ENCODE measurements at places on chromosomes 2 and 18.

GRCh38 chr2:222671259-222672067, at the start of gene MOGAT1:
Gene MOGAT1, plus strand, starts transcription at chr2:222671658. Its CDS starts 128 bp downstream, at chr2:222671786.
- DNase-seq: peak; percentile 16

DNA sequence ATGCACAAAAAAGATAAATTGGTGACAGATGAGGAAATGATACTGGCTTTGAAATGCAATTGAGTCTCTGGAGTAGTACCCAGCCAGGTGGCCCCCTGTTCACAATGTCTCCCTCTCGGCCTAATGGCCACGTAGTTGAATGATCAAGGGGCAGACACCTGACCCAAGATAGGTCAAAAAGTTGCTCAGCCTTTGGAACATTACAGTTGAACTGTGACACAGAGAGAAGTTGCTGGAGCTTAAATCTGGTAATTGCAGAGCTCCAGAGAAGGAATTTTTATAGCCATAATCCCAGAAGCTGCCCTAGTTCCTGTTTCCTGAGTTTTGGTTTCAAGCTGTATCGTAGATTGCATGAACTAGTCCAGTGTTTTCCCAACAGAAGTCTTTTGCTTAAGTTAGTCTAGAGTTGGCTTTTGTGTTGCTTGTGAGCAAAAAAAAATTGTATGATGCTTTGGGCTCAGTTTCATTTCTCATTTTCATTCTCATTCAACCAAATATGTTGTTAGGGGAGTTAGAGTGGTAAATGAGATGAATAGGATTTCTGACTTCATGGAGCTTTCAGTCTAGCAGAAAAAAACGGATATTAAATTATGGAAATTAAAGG, 117.9 kb downstream of the CSRNP3 start:
- no peak for DNase-seq

DNA sequence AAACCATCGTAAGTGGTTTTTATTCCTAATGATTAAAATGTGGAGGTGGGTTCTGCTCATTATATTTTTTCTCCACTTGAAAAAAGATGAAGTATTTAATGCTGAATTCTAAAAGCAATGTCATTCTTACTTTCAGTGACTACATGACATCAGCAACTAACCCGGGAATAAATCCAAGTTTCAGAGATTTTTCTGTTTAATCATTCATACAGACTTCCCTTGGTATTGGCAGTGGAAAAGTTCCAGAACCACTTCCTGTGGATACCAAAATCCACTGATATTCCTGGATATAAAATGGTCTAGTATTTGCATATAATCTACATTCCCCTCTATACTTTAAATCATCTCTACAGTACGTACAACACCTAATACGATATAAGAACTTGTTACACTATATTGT, 128.6 kb downstream of the ZNF532 start:
- DNase-seq: no peak

DNA sequence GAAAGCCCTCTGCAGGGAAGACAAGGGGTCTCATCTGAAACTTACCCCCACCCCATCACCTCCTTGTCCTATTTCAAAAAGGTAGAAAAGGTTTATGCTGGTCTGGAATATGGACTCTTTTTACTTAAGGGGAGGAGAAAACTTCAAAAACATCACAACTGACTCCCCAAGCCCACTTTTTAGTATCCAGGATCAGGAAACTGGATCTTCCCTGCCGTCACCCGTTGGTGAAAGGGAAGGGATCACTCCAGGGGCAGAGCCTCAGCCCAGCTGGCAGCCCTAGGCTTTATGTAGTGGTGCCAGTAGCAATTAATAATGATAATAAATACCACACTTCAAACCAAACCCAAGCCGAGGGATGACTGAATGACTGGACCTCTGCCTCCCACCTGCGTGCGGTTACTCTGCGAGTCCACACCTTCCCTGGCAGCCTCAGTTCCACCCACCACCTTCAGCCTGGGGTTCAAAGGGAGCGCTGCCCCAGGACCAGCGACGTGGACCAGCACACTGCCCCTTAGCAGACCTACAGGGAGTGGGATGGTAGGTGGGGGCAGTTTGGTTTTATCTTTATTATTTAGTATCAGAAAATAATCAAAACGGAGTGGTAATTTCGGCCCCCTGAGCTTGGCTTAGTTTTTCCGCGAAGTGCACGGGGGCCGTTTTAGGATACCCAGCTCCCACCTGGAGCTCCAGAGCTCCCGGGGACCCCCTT, 4.9 kb upstream of the GATA6 start:
- no peak for DNase-seq

GRCh38 chr2:171958475-171958874, 36.2 kb downstream of the HAT1 start:
- no peak for DNase-seq

GRCh38 chr2:126858436-126858835, 40.3 kb upstream of the TEX51 start:
- DNase-seq: no peak

DNA sequence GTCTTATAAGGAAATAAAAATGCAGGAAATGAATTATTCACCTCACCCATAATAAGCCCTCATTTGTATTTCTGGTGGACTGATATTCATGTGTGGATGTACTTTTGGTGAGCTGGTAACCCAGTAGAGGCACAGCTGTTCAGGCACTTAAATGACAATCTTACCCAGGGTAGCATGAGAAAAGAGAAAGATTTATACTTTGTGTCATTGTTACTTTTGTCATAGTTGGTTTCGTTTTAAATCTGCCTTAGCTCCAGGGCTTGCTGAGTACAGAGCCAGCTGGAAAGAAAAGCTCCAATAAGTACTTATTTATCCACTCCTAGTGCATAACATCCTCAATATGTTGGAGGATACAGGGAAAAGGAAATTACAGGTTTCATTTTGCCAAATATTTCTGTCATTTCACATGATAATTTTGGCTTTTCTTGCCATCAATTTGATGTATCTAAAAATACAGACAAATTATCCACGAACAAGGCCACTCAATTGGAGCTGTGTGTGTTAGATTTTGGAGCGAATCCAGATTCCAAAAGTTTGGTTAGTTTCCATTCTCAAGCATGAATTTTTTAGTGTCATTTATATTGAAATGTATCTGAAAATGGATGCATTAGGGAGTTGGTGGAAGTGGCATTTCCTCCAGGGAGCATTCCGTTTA, 1276.1 kb upstream of the FAM98A start:
- DNase-seq: no peak

- no peak for DNase-seq
Observed at GRCh38 chr18:44887227-44887631, 206.5 kb downstream of the SETBP1 start.

GRCh38 chr2:211035548-211036185, 479.3 kb downstream of the CPS1 start:
- DNase-seq: no peak

- no peak for DNase-seq
Observed at GRCh38 chr2:111694700-111695101, 189.3 kb downstream of the ANAPC1 start.

- DNase-seq: no peak
Observed at GRCh38 chr18:60936101-60936500, 397.1 kb upstream of the CDH20 start.

DNA sequence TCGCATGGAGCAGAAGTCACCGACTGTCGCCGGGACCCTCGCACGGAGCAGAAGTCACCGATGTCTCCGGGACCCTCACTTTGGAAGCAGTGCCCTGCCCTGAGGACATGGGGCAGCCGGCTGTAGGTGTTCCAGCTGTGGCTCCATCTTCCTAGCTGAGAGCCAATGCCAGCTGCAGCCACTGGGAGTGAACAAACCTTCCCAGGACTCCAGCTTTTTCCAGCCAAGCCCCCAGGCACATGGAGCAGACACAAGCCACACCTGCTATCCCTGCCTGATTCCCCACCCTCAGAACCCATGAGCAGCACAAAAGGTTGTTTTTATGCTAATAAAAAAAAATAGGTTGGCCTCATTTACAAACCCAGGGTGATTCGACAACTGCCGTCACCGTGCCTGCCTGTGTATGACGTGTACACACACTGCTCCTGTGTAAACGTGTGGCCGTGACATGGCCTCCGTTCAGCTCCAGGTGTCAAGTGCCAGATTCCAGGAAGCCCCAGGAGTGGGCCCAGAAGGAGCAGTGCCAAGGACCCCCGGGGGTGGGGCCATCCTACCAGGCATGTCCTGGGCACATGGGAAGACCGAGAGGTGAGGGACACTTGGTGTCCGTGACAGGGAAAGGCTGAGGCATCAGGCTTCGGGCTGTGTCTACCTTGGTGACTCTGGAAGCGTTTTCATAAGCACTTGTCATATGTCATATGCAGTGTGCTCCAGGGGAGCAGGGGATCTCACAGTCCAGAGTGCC, 91.5 kb downstream of the EIPR1 start:
- no peak for DNase-seq

DNA sequence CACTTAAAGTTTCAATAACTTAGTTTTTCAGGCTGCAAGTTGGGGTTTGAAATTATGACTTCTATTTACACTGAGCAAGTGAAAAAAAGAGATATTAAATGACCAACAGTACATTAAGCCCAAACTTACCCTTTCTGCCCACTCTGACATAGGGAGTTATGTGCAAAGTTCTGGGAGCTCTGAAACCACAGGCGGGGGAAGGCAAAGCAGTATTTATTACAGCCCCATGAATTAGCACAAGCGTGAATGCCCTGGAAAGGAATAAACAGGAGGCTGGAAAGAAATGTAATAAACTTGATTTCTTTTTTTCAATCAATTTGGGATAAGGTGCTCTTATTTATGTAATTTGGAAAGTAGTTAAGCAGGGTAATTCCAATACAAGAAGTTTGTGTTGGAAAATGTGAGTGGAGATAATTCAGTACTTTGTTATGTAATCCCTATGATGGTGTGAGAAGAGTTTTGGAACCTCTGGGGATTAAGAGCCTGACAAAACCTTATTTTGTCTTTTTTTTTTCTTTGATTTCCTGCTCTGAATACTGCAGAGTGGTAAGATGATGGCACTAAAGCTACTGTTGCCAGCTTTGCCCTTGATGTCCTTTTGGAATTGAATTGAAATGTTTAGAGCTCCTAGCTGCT, 351.5 kb downstream of the ARHGAP15 start:
- no peak for DNase-seq

DNA sequence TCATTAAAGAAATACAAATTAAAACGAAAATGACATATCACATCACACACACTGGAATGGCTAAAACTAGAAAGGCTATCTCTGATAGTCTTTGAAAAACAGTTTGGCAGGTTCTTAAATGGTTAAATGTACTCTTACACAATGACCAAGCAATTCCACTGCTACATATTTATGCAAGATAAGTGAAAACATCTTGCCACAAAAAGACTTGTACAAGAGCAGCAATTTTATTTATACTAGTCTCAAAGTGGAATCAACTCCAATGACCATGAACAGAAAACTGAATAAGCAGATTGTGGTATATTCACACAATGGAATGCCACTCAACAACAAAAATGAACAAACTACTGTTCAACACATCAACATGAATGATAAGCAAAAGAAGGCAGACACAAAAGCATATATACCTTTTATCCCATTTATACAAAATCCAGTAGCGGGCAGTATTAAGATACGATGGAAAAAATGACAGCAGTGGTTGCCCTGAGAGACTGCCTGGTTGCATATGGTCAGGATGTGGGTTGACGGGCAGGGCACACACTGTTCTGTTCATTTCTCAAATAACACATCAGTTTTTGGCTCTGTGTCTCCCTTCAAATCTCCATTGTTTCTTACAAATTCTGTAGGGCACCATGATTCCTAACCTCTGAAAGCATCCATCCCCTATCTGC, 25.4 kb downstream of the SP100 start:
- DNase-seq: no peak

DNA sequence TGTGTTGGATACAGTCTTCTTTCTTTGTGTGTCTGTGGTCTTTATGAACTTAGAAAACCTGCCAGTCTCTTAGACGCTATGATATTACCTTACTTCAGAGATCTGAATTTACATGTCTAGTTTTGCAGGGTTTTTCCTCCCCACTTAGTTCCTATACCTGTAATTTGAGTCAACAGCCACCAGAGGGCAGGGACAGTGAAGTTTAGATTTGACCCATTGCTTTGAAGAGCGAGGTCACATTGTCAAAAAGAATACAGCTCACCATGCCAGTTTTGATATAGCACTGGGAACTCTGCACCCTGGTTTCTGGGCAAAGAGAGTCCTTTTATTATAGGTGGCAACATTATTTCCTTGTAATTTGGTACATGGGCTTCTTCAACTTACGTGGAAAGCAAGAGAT, 102.3 kb downstream of the MAPK4 start:
- no peak for DNase-seq

DNA sequence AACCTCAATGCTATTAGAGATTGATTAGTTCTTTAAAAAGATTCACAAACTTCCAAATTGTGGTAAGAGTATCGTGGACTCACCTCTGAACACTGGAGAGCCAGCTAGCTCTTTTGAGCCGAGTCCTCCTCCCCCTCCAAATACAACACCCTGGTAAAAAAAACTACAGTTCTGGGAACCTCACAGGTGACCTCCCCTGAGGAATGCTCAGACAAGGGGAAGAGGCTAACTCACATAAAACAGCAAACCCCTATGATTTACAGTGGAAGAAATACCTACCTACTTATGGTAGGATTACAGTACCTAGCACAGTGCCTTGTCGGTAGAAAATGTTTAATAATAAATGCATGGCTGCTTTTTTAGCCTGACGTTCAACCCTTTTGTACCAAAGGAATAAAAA, 8.4 kb downstream of the ZNF24 start:
- DNase-seq: no peak

GRCh38 chr2:162925595-162925994, 87.0 kb upstream of the KCNH7 start:
- DNase-seq: no peak

- no peak for DNase-seq
Observed at GRCh38 chr2:239193925-239194677, 206.7 kb downstream of the HDAC4 start.

DNA sequence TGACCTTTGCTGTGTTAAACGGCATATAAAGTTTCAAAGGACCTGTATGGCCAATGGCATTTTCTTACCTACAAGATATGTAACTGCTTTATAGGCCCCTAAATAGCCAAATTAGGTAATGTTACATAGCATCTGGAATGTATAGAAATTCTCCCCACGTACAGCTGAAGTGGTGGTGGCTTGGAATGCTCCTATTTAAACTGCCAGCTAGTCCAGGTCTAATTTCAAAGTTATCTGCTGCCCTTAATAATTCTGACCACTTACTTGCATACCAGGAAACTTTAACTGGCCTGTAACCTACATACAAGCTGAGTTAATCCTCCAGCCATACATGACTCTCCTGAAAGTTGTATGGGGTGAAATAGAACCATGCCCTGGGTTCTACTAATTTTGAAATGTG, 1.3 kb downstream of the KIAA2012 start:
- DNase-seq: no peak
